ENCODE measurements at places on chromosomes 2 and 18. TPM values are rescaled to one million over a fixed set of nuclear protein-coding genes. Genes with fewer than 3 reads are reported as not detected.

- DNase-seq = no peak
These were observed 288.3 kb downstream of the CYP26B1 start for GRCh38 chr2:71859211-71859847.

- no peak for DNase-seq
These were observed 427.9 kb upstream of the HNRNPA3 start for GRCh38 chr2:176784633-176785200.

GRCh38 chr2:88659538-88659915, 31.9 kb upstream of the RPIA start:
- DNase-seq = peak; percentile 49

DNA sequence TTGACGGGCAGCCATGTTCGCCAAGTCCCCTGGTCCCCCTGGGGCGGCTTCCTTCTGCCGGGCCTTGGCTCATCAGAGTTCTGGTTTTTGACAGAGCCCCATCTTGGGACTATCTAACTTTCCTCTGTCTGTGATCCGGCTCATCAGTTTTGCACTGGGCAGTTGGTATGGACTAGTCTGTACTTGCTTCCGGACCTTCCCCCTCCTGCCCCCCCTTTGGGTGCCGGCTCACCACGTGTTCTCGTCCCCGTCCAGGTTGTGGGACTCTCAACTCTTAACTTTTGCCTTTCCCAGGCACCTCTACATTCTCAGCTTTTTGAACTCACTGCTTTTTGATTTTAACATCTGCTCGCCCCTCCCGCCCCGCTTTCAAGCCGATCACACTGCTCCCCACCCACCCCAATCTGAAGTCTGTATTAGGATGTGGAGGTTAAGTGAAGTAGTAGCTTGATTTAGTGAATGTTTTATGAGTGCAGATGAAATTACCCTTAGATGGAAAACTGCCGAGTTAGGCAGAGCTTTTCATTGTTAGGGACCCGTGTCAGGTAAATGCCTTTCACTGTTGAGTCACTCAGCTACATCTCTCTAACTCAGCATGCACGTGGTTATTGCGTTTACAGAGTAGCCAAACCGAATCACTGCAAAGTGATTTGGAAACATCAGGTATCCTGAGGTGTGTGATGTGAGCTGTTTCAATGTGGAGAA, 874 bp downstream of the WDR43 start:
- DNase-seq = peak; percentile 69

- DNase-seq = no peak
These were observed 21.1 kb downstream of the MBP start for GRCh38 chr18:77111449-77111848.

GRCh38 chr2:80280598-80280997, 24.0 kb downstream of the LRRTM1 start:
- DNase-seq = no peak

DNA sequence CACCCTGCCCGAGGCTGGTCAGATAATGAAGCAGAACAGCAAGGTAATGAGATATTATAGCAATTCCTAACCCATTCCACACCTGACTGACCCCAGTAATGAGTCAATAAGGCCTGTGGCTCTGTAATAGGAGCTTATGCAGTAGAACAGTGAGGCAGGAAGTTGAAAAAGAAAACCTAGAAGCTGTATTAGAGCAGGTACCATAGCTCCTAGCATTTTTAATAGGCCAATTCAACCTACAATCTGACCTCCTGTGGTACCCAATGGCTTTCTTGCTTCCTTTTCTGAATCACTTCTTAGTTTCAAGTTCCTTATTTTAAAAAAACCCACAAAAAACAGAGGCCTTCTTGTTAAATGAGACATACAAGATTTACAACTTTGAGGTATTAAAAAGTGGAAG, 43.6 kb upstream of the MAP2 start:
- no peak for DNase-seq

GRCh38 chr2:12723736-12724463, 7.2 kb downstream of the TRIB2 start:
- DNase-seq = no peak

GRCh38 chr2:3503483-3503882, 15.8 kb downstream of the ADI1 start:
- DNase-seq = no peak

GRCh38 chr18:9426753-9427152, 48.6 kb upstream of the RALBP1 start:
- no peak for DNase-seq

DNA sequence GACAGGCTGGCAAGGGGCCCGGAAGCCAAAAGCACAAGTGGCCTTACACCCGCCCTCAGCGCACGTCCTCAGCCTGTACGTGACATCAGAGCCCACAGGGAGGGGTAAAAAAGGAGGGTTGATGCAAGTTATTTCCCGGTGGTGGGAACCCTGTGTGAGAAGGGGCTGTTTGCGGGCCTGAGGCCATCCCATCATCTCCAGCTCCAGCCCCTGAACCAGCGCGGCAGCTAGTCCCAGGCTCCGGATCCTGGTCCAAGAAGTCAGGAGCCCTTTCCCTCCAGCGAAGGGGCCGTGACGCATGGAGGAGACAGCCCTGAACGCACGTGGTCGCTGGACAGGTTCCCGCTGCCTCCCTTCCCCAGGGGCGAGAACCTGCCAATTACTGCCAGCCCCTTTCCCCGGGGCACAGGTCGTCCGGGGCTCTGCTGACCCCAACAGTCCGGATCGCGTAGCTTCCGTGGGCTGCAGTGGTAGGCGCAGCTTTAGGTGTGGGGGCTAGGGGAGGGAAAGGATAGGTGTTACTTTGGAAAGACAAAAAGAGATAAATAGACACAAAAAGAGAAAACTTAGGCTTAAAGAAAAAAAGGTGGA, 1.3 kb upstream of the LRP2 start:
- DNase-seq = peak; percentile 32

DNA sequence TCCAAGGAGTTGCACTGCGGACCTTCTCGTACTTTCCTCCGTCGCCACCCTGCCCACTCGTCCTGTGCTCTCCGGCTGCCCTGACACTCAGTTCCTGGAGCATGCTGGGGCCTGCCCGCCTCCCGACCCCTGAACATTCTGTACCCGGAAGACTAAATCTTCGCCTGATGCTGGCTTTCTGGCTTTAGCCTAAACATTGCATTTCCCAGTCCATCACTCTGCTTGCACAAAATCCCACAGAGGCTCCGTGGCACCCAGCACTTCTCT, 550 bp upstream of the SFXN5 start:
- DNase-seq = no peak

- no peak for DNase-seq
These were observed 421.1 kb upstream of the RAB12 start for GRCh38 chr18:8188184-8188583.

DNA sequence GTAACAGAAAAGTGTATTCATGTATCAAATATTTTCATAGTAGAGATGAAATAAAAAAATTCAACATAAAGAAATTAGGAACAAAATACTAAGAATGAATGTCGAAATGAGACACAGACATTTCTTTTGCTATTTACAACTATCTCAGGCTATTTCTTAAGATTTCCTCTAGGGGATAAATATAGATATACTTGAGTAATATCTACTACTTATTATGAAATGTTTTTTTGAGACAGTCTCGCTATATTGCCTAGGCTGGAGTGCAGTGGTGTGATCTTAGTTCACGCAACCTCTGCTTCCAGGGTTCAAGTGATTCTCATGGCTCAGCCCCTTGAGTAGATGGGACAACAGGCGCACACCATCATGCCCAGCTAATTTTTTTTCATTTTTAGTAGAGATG, 326.1 kb downstream of the RNF144A start:
- no peak for DNase-seq

DNA sequence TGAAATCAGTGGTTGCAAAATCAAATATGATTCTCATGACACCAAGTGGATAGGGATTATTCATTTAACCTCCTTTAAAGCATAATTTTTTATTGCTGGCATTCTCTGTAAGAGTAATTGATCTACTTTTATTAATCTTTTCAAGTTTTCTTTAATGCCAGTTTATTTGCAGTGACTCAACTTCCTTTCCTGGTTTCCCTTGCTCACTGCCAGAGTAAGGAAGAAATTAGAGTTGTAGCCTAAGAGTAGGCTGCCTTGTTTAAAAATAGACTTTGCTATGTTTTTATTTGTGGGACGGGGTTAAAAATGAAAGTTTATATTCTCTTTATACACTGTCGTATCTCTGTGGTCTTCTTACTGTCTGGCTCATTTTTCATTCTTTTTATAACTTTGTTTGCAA, 148.6 kb downstream of the WDR7 start:
- DNase-seq = no peak

DNA sequence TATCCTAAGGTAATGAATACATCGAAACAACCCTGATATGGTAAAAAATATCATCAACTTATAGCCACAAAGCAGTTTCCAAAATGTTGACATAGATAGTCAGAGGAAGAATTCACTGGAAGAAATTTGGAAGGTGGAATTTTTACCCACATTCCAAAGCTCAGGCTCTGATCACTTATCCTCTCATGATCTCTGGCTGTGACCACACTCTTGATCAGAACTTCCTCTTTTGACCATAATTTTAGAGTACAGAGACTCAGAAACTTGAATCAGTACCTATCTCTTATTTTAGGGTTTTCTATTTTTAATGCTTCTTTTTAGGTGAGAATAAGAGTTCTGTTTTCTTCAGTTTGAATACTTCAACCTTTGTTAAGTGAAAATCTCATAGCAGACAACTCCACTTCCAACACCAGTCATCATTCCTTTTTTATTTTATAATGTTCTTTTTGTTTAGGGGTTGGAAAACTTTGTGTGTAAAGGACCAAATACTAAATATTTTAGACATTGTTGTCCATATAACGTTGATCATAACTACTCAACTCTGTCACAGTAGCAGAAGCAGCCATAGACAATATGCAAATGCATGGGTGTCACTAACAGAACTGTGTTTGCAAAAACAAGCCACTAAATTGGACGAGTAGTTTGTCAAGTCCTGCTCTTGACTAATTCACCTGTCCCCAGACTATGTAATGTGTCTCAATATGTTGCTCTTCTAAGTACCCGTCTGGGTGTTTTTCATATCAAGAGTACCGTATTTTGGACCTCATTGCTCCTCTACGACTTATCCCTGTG, 891.6 kb upstream of the CRIM1 start:
- DNase-seq = no peak

DNA sequence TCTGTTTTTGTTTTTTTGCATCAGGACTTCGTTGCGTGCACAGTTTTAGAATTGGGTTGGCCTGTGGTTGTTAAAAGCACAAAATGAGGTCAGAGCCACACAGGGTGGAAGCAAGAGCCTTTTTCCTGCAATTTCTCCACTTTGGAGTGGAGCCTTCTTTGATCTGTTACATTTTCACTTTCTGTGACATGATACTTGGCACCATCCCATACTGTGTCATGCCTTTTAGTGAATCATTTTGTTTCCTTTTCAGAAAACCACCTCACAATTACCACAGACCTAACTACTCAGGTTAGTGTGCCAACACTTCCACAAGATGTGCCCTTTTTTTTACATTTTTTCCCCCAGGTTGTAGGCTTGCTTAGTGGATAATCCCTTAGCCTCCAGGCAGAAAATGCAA, 32.5 kb downstream of the MERTK start:
- no peak for DNase-seq

DNA sequence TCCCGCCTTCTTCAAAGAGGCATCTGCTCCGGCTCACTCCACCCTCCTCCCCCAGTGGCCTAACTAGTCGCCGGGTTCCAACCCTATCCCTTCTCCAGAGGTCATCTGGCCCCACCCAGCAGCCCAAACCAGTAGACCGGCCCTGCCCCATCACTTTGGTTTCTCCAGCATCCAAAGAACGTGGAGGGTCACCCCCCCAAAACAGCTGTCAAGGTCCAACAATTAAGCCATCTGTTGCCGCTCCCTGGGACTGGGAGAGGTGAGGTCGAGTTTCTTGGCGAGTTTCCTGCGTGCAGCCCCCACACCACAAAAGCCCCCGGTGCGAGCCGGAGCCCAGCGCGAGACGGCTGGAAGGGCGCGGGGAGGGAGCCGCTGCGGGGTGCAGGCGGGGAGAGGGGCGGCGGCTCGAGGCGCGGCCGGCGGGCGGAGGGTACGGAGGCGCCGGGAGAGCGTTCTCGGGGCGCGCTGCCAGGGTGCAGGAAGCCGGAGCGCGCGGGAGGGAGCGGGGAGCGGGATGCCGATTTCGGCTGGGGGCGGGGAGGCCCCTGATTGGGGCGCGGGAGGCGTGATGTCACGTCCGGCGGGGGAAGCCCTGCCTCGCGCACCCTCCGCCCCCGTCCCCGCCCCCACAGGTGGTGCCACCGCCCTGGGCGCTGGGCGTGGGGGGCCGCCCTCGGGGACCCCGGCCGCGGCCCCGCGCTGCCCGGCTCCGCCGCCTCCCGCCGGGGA, 571 bp upstream of the GPC1 start:
- peak; percentile 97 for DNase-seq

GRCh38 chr2:98871506-98871905, 64.5 kb downstream of the CRACDL start:
- DNase-seq = no peak

- no peak for DNase-seq
These were observed 15.5 kb upstream of the SIX2 start for GRCh38 chr2:45024600-45025291.

- DNase-seq = no peak
These were observed 30.4 kb downstream of the FBLN7 start for GRCh38 chr2:112168422-112169124.

- DNase-seq = no peak
These were observed 52.8 kb downstream of the METTL4 start for GRCh38 chr18:2518473-2518872.

DNA sequence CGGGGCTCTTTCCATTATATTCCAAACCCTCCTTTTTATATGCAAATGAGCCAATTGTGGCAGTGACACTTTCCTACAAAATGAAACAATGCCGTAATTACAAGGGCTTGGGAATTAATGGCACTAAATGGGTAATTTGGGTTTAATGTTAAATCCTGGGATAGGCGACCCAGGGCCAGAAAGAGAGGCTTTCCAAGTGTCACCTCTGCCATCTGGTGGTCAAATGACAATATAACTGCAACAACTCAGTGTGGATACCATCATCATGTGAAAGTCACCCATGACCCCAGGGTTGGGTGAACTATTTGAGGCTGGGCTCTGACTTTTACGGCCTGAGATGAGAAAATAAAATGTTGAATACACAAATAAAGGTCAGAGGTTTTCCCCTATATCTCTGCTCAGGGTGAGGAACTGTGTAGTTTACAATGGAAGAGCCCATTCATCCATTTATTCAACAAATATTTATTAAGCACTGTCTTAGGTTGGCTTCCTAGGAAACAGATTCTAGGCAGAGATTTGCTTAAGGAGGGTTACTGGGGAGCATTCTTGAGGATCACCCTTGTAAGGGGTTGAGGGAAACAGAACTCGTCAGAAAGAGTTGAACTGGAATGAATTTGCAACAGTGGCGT, 13.6 kb upstream of the THADA start:
- peak; percentile 17 for DNase-seq

Gene IL1R2
- not detected for total RNA-seq

Gene RNF152
- total RNA-seq = 16.9 TPM

Gene CCDC85A
- total RNA-seq = 12.1 TPM

Gene TWIST2
- total RNA-seq = not detected

Gene LHCGR
- not detected for total RNA-seq

Gene RAX
- total RNA-seq = not detected

Gene SPDYA
- total RNA-seq = 0.81 TPM

Gene GPR39
- total RNA-seq = 1.0 TPM

Gene FER1L5
- 0.51 TPM for total RNA-seq

Gene ICA1L
- total RNA-seq = 12.0 TPM

Gene AOX1
- total RNA-seq = 0.32 TPM

Gene NEURL3
- not detected for total RNA-seq

Gene ZNF396
- 2.1 TPM for total RNA-seq

Gene L3MBTL4
- total RNA-seq = 0.32 TPM

Gene ALPI
- total RNA-seq = not detected

Gene ZSWIM2
- total RNA-seq = not detected

Gene EIF2AK3
- total RNA-seq = 129 TPM

Gene SERPINB2
- total RNA-seq = not detected

Gene TCF4
- total RNA-seq = 199 TPM
